Tongue (tissue), 3 donors: ENCODE measurements at places on chromosomes 7 and 10.
A peak's percentile ranks its signal among the peaks of the same experiment; 100 is the strongest.

DNA sequence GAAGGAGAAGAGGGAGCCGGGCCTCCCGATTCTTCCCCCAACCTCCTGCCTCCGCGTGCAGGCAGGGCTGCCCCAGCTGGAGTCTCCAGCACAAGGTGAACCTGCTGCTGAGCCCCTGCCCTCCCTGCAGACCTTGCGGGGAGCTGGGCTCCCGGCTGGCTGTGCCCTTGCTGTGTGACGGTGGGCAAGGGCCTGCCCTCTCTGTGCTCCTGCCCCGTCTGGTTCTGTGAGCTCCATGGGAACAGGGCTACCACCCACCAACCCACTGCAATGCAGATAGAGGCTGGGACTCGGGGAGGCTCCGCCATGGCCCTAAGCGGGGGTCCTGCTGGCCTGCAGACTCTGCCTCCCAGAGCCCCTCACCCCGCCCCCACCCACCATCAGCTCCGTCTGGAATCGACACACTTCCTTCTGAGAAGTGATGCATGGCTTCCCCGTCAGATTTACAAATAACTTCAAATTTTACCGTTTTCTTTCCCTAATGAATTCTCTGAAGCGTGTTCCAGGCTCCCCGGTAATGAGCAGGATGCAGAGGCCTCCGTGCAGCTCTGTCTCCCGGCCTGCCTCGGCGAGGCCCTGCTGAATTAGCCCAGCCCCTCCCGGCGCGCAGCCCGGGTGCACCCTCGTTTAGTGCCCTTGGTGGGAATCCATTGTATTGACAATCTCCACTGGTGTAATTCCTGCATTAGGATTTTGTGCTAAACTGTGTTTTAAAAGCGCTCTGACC lies 111.0 kb downstream of the MICALL2 start:
- DNase-seq: no peak

GRCh38 chr10:102565793-102566192 lies 62.0 kb downstream of the SUFU start:
- no peak for DNase-seq

- no peak for DNase-seq
These were observed 345.9 kb downstream of the KIF20B start for GRCh38 chr10:90047243-90047729.

GRCh38 chr7:136146925-136147324 lies 169.8 kb upstream of the MTPN start:
- DNase-seq: no peak

- DNase-seq: peak; percentile 3
These were observed 546.5 kb upstream of the STEAP1 start for GRCh38 chr7:89607792-89608191.

GRCh38 chr10:5551531-5552375 lies 27.0 kb downstream of the CALML3 start:
- no peak for DNase-seq

DNA sequence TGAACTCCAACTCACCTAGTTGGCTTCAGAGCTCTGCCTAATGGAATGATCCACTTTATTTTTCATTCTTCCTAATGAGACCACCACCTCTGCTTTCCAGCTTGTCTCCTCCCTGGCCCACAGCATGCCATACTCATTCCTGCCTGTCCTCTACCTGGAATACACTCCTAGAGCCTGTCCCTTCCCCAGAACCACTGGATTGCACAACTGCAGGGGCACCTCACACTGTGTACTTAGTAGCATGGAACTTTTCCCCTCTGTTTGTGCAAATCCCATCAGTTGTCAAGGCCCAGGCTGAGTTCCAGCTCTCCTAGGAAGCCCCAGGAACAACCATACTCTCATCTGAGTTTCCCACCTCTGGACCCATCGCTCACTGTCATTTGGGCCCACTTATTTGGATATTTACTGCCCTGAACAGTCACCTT lies 15.6 kb downstream of the ALDH18A1 start:
- no peak for DNase-seq

DNA sequence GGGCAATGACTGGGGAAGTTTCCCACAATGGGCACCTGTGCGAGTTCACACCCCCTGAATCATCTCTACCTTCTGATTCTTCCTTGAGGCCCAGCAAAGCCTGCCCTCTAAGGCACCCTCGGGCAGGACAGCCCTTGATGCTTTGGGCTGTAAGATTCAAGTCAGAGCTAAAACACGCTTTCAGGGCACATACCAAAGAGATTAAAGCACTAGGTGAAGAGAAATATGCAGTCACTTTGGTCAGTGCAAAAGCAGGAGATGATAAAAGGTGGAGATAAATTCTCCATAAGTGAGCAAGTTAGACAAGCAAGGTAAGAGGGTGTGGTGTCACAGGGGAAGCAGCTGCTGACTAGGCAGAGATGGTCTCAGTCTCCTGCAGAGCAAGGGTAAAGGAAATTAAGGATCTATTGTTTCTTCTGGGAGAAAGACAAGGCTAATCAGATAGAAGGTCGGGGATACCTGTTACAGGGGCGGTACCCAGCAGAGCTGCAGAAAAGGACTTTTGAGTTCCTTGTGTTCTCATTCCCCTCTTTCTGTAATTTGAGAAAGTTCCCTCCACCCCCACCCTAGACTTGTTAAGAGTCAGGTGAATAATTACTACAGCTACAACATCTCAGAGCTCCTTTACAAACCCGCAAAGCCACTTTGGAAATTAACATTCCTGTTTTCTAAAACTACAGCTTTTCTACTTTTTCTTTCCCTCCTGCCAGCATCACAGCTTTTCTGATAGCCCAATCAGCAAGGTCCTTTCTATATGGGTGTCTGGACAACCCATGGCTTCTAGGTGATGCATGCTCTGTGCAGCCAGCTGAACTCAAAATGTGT lies 26.4 kb downstream of the PDLIM1 start:
- no peak for DNase-seq

DNA sequence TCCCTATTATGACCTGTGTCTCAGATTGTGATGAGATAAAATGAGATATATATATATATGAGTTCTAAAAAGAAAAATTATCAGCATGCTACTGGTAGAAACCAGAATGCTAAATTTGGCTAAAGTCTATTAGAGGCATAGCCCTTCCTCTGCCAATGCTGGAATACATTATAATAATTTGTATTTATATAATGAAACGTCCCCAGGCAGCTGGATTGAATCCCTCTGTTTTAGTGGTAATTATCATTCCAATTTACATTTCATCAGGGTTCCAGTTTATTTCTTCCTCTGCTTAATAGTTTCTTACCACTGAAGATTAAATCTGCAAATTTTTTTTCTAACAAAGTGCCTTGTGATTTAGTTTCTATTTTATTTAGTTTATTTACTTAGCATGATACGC lies 71.8 kb upstream of the ABI1 start:
- DNase-seq: no peak

DNA sequence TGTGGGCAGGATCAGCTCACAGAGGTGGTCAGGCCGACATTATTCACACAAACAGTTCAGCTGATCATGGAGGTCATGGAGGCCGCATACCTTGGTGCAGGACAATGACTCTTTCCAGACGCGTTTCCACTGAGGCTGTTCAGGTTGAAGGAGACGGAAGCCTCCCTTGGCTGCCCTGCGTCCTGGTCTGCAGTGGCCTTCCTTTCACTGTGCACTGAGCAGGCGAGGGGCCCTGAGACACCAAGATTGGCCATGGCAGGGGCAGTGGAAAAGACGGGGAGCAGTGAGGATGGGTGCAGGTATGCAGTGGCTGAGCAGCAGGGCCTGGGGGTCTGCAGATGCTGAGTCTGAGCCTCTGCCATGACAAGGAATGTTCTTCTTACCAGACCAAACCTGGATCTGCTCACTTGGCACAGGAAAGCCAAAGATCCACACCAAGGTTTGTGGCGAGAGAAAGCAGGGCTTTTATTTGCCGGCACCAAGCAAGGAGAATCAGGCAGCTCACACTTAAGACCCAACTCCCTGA lies 263.3 kb downstream of the GLRX3 start:
- no peak for DNase-seq

GRCh38 chr7:27712217-27712616 lies 27.7 kb upstream of the TAX1BP1 start:
- DNase-seq: no peak

DNA sequence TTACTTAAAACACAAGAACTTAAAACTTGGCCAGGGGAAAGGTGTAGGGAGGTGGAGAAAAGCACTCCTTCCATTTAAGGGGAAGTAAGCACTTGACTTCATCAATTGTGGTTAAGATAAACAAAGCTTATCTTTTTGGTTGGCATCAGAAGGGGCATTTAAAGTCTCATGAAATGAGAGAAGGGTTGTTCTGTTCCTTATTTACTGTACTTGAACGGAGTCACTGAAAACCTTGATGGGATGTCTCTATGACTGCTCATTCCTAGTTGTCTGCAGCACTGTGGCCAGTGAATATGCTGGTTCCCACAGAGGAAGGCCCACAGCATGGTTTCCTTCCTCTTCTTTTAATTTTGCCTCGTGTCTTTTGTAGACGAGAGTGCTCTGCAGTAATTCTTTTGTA lies 229.3 kb downstream of the AUTS2 start:
- DNase-seq: no peak

GRCh38 chr10:37671802-37672201 lies 185.6 kb downstream of the ZNF248 start:
- no peak for DNase-seq

GRCh38 chr7:24503506-24503905 lies 69.7 kb upstream of the PALS2 start:
- peak; percentile 67 for DNase-seq
